ENCODE measurements at places on chromosomes 4 and X.

DNA sequence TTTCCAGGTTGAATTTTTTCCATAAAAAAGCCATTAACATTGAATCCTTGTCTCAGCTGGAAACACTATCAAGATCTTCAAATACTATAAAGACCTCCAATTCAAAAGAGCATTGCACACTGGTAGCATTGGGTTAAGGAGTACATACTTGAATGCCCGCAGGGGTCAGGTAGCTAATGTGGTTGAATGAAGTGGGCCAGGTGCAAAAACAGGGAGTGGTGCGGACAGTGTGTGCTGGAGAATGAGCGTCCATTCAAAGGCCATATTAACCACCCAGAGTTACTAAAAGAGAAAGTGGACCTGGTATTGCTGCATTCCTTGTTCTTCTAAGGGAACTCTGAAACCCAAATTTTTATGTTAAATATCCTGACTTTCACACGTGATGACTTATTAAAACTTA, 91.6 kb downstream of the NYX start:
- no peak for DNase-seq

GRCh38 chr4:53436251-53436650, 58.8 kb downstream of the FIP1L1 start:
- DNase-seq, result no peak

- no peak for DNase-seq
These were observed 1.5 kb upstream of the COMMD8 start for GRCh38 chr4:47465004-47465403.

DNA sequence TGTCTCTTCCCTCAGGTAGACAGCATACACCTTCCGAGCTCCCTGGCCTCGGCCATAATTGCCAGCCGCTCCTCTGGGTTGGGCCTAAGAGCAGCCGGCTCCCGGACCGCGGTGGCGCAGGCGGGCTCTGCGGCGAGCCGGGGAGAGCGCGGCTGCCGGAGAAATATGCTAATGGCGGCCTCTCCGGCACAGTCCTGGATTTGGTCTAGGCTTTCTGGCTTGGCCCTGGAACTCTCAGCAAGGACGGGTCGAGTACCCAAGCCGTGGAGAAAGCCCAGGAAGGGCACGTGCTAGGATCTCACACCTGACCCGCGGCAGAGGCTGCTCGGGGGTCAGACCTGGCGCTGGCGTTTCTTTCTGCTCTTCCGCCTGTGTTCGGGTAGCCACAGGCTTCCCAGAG, 18.6 kb upstream of the ZIC3 start:
- no peak for DNase-seq

DNA sequence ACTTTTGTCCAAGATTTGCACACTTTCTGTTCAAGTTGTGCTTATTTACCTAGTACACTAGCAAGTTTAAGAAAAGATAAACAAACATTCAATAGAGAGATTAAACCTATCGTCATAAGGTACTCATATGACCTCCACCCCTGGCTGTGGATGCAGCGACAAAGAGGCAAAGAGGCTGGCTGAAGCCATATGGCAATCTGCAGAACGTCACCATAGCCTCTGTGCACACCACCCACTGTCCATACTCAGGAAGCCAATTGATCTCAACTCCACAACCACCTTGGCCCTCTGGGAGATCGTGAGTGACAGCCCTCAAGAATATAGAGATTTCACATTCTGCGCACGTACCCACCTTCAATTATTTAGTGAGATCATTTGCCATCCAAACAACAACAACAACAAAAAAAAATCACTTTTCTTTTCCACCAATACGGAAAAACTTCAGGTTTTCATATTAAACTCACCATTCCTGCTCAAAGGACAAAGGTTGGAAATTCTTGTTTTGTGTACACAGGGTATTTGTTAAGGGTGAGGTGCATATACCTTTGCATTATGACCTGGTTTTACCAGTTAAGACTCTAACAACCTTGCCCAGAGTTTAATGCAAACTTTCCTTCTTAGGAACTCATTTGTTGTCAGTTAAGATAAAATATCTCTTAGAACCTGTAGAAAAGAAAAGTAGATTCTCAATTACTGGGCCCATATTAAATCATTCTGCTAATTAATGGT, 243.0 kb upstream of the FSTL5 start:
- no peak for DNase-seq

GRCh38 chr4:100977746-100978397, 369.5 kb downstream of the PPP3CA start:
- DNase-seq, result no peak

DNA sequence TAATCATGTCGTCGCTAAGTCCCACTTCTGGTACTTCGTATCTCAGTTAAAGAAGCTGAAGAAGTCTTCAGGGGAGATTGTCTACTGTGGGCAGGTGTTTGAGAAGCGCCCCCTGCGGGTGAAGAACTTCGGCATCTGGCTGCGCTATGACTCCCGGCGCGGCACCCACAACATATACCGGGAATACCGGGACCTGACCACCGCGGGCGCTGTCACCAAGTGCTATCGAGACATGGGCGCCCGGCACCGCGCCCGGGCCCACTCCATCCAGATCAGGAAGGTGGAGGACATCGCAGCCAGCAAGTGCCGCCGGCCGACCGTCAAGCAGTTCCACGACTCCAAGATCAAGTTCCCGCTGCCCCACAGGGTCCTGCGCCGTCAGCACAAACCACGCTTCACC, 11.3 kb downstream of the PNCK start:
- DNase-seq, result no peak

DNA sequence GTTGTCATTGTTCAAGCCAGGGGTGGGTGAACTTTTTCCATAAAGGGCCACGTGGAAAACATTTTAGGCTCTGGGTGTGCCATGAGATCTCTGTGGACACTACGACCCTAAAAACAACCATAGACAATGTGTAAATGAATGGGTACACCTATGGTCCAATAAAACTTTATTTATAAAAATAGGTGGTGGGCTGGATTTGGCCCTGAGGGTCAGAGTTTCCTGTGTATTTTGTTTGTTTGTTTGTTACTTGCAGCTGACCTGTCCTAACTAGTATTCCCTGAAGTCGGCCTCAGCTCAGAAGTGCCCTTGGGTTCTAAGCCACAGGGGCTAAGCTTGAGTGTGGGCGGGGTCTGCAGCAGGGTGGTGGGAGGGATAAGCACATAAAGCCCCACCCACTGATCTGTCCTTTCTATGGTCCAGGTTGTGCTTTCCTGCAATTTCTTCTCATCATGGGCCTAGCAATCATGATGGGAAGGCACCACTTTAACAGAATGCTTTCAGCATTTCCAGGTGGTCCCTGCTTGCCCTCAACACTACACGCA, 17.2 kb upstream of the DRD5 start:
- no peak for DNase-seq

GRCh38 chr4:46886711-46887110, 22.3 kb downstream of the COX7B2 start:
- DNase-seq, result peak; percentile 8

GRCh38 chrX:17656556-17656955, 80.7 kb upstream of the SCML1 start:
- no peak for DNase-seq

DNA sequence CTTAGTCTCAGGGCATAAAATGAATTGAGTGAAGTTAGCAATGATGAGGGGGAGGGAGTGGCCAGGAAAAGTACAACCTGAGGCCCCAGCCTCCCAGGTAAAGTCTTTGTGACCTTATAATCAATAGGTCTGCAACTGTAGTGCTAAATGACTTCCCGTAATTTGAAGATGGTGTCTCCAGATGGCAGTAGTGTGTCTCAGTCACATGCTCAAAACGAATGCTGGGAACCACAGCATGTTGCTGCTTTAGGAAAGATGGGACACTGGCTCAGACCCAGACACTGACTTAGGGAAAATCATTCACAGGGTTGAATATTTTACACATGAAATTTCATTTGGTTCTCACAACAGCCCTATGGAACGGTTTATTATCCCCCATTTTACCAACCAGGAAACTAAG, 10.3 kb downstream of the SRPX2 start:
- no peak for DNase-seq

- no peak for DNase-seq
These were observed 359.2 kb downstream of the IDS start for GRCh38 chrX:149145845-149146285.

DNA sequence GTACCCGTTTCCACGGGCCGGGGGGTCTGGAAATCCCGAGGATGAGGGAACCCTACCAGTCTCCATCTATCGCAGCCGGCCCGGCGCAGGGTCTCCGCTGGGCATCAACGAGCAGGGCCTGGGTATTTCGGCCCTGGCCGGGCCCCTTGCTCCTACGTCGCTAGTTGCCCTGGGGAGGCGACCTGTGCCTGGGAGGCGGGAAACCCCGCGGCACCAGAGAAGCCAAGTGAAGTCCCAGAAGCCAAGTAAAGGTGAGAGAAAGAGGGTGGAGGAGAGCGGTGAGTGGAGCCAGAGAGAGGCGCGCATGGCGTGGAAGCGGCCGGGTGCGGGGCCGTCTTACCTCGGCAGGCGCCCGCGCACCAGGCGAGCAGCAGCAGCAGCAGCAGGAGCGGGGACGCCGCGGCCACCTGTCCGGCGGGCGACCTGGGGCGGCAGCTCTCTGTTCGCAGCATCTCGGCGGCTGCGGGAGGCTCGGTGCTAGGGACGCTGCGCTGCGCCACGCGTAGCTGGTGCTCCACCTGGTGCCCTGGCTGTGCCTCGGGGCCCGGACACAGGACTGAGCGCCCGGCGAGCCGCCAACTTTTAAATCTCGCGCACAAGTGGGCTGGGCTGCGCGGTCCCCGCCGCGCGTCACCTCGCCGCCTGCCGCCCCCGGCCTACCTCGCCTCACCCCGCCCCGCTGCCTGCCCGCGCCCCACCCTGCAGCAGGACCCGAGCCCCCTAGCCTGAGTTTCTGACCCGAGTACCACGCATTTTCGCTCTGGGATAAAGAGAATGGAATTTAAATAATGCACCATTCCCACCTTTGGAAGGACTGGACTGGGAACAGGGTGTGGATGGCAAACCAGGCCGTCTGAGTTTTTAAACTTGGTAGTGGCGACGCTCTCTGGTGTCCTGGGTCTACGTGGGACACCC, at the start of gene NMU:
Gene NMU, minus strand, starts transcription at position 558 of the 915 bp plus-strand sequence. Its CDS starts 106 bp downstream, at position 452.
- peak; percentile 56 for DNase-seq

DNA sequence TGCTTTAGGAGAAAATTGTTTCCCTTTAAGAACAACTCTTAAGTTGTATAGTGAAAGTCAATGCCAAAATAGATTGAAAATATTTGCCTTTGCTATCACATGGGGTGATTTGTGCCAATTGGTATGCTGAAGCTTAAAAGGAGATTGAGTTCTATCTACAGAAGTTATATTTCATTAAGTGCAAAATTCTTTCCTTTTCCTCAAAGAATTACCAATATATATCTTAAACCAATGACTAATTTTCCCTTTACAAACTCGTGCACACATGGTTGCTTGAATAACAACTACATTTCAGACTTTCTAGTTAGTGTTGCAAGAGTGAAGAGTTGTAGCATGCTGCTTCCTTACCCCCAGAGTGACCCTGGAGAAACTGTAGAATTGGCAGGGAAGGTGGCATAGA, 990.0 kb upstream of the PABPC4L start:
- DNase-seq, result no peak

All from RWPE1 (cell line).